ENCODE measurements at places on chromosomes 5 and 9.
A peak's percentile ranks its signal among the peaks of the same experiment; 100 is the strongest.

DNA sequence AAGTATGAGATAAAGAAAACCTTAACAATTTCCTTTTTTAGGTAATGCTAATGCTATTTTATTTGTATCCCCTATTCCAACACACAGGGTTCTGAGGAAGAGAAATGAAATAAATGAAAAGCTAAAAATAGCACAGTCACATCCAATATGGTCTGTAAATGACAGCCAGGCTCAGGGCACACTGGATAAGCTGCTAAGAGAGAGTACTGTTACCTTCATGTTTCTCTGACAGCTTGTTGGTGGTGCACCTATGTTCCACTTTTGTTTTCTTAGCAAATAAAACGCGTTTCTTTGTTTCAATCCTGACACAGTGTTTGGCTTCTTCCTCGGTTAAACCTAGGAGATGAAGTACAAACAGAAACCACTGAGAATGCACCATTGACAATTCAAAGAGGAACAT is 41.3 kb downstream of the C6 start:
- H3K4me3 ChIP-seq, result no peak overlapping the region
- H3K36me3 ChIP-seq, result no peaks in the 10 kb centered on the region
- H3K27me3 ChIP-seq, result no peaks in the 10 kb centered on the region
- no peak for DNase-seq
- no peak overlapping the region for H3K27ac ChIP-seq

GRCh38 chr5:80479713-80480112 is 8.2 kb upstream of the FAM151B start:
- DNase-seq, result no peak
- no peaks in the 10 kb centered on the region for H3K4me1 ChIP-seq
- H3K4me3 ChIP-seq, result no peak overlapping the region
- no peak overlapping the region for H3K27ac ChIP-seq

DNA sequence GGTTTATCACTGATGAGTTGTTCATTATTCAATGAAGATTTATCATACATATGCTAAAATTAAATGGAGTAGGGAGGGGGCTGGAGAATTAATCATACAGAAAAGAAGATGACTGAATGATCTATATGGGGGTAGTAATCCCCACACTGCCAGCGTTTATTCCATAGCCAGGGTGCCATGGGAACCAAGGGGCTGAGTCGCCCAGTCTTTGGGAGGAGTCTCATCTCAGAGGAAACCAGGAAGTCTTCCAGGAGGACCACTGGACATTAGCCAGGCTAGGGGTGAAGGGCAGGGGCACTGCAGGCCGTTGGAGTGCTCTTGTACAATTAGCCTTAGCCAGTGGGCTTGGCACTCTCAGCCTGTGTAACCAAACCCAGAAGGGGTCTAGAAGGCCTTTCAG is 226.5 kb downstream of the ARL15 start:
- DNase-seq, result no peak
- H3K36me3 ChIP-seq, result peaks cover 6% of the 10 kb centered on the region
- H3K27ac ChIP-seq, result no peak overlapping the region
- no peaks in the 10 kb centered on the region for H3K27me3 ChIP-seq
- H3K4me3 ChIP-seq, result no peak overlapping the region

DNA sequence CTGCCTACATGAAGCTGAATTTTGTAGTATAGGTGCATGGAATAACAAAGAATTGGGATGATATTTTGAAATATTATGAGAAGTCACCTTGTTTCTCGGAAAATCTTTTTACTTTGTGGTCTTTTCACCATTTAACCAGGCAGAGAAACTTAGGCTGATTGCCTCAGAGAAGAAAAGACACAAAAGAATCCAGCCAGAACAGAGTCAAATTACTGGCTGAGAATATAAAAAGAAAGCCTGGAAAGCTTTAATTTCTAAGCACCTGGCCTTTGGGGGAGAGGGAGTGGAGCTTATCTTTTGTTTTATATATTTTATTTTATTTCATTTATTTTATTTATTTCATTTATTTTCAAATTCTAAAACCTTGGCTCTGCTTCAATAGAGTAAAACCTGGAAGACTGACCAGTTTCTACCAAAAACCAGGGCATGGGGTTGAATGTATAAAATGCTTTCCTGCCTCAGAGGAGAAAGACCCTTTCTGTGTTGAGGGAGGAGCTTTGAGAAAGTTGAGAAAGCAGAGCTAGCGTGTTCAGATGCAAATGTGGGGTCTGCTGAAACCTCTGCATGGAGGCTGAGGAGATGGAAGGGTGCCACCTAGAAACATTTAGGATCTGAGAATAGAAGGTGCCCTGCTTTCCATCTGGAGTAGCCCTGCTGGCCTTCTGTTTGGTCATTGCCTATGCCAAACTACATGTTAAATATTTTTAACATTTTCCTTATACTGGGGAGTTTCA is 81.6 kb downstream of the NREP start:
- no peaks in the 10 kb centered on the region for H3K4me1 ChIP-seq
- no peak for DNase-seq
- no peak overlapping the region for H3K4me3 ChIP-seq
- peaks cover 5% of the 10 kb centered on the region for H3K27me3 ChIP-seq
- no peaks in the 10 kb centered on the region for H3K36me3 ChIP-seq

DNA sequence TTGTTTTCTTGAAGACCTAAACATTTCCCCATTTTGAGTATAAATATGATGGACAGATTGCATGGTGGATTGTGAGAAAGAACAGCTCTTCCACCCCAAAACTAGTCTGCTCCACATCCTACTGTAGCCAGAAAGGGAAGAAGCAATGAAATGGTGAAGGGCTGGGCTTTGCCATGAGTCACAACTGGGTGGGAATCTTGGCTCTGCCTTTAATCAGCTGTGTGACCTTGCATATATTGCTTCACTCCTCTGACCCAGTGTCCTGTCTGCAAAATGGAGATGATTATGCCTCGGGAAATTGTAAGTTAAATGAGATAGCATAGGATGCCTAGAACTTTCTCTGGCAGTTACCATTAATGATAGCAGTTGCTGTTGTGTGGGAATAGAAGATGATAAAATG is 101.9 kb downstream of the PDE8B start:
- H3K4me1 ChIP-seq, result no peaks in the 10 kb centered on the region
- H3K27me3 ChIP-seq, result no peaks in the 10 kb centered on the region
- no peak overlapping the region for H3K27ac ChIP-seq
- no peak overlapping the region for H3K4me3 ChIP-seq
- no peaks in the 10 kb centered on the region for H3K36me3 ChIP-seq

DNA sequence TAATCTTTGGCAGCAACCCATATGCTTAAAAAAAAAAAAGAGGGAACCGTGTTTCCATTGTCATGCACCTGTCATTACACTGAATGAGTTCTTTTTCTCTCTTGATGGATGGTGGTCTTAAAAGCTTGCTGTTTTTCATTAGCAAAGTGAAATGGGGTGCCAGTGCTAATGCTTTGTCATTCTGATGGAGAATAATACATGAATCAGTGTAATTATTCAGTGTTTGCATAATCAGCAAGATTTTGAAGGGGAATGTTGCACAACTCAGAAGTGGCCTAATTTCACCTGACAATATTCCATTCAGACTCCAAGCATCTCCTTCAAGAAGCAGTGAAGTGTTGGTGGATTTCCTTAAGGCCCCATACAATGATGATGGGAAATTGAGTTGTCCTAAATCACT is 38.1 kb downstream of the MAP1B start:
- no peak for DNase-seq
- no peak overlapping the region for H3K27ac ChIP-seq
- H3K27me3 ChIP-seq, result peaks cover 64% of the 10 kb centered on the region
- no peaks in the 10 kb centered on the region for H3K36me3 ChIP-seq
- H3K4me1 ChIP-seq, result peaks cover under 1% of the 10 kb centered on the region
- no peak overlapping the region for H3K4me3 ChIP-seq

DNA sequence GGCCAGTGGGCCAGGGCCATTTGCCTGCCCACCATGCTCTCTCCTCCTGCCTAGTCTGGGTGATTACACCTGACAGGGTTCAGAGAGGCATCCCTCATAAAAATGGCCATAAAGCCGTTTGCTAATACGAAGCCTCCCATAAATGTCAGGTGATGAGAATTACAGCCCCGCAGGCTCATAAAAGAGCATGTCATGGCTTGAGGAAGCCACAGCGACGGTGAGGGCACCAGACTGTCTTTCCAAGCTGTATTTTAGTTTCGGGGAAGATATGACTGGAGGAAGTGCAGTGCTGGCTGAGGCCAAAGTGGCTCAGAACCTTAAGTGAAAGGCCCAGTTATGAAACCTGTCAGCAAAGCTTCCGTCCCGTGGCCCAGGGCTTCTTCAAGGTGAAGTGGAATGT is 18.5 kb upstream of the TCERG1 start:
- DNase-seq, result no peak
- H3K27ac ChIP-seq, result no peak overlapping the region
- peaks cover 5% of the 10 kb centered on the region for H3K4me1 ChIP-seq
- H3K36me3 ChIP-seq, result no peaks in the 10 kb centered on the region

GRCh38 chr5:171924493-171925122 is 81.8 kb downstream of the FBXW11 start:
- peaks cover 12% of the 10 kb centered on the region for H3K36me3 ChIP-seq
- peaks cover 60% of the 10 kb centered on the region for H3K4me1 ChIP-seq
- H3K27me3 ChIP-seq, result no peaks in the 10 kb centered on the region
- no peak overlapping the region for H3K27ac ChIP-seq
- DNase-seq, result no peak
- no peak overlapping the region for H3K4me3 ChIP-seq

GRCh38 chr9:121307976-121308375 is 40.0 kb downstream of the GSN start:
- no peaks in the 10 kb centered on the region for H3K27me3 ChIP-seq
- no peaks in the 10 kb centered on the region for H3K4me1 ChIP-seq
- H3K4me3 ChIP-seq, result no peak overlapping the region
- DNase-seq, result no peak

- no peaks in the 10 kb centered on the region for H3K36me3 ChIP-seq
- H3K4me1 ChIP-seq, result no peaks in the 10 kb centered on the region
- no peaks in the 10 kb centered on the region for H3K27me3 ChIP-seq
- H3K27ac ChIP-seq, result no peak overlapping the region
- no peak overlapping the region for H3K4me3 ChIP-seq
Measured at GRCh38 chr5:75622564-75622963, 11.3 kb downstream of the ANKDD1B start.

- H3K27ac ChIP-seq, result peak overlapping the region; percentile 88
- no peak for DNase-seq
- H3K36me3 ChIP-seq, result peaks cover 95% of the 10 kb centered on the region
- H3K4me3 ChIP-seq, result no peak overlapping the region
- H3K4me1 ChIP-seq, result peaks cover 52% of the 10 kb centered on the region
Measured at GRCh38 chr5:157327771-157328170, 61.8 kb downstream of the CYFIP2 start.

GRCh38 chr9:136117291-136117915 is 1.3 kb downstream of the TMEM250 start:
- peak; percentile 56 for DNase-seq
- H3K4me1 ChIP-seq, result peaks cover 44% of the 10 kb centered on the region
- H3K36me3 ChIP-seq, result peaks cover 31% of the 10 kb centered on the region
- H3K27ac ChIP-seq, result peak overlapping the region; percentile 90
- H3K27me3 ChIP-seq, result no peaks in the 10 kb centered on the region

GRCh38 chr9:131776036-131776435 is 36.2 kb upstream of the RAPGEF1 start:
- peaks cover 47% of the 10 kb centered on the region for H3K27me3 ChIP-seq
- no peak for DNase-seq
- H3K4me3 ChIP-seq, result no peak overlapping the region
- no peak overlapping the region for H3K27ac ChIP-seq

- DNase-seq, result no peak
- H3K36me3 ChIP-seq, result peaks cover 60% of the 10 kb centered on the region
- H3K27me3 ChIP-seq, result no peaks in the 10 kb centered on the region
- H3K4me1 ChIP-seq, result no peaks in the 10 kb centered on the region
- H3K27ac ChIP-seq, result no peak overlapping the region
Measured at GRCh38 chr9:99966716-99967115, 60.3 kb downstream of the STX17 start.

- H3K27me3 ChIP-seq, result no peaks in the 10 kb centered on the region
- peaks cover 56% of the 10 kb centered on the region for H3K36me3 ChIP-seq
- no peak for DNase-seq
- H3K4me1 ChIP-seq, result peaks cover 43% of the 10 kb centered on the region
- H3K27ac ChIP-seq, result no peak overlapping the region
Measured at GRCh38 chr5:142132916-142133315, 24.3 kb downstream of the NDFIP1 start.

- no peaks in the 10 kb centered on the region for H3K36me3 ChIP-seq
- H3K4me1 ChIP-seq, result no peaks in the 10 kb centered on the region
- H3K27ac ChIP-seq, result no peak overlapping the region
- H3K4me3 ChIP-seq, result no peak overlapping the region
- peaks cover 45% of the 10 kb centered on the region for H3K27me3 ChIP-seq
Measured at GRCh38 chr5:178740921-178741320, 10.5 kb upstream of the ZNF354A start.

DNA sequence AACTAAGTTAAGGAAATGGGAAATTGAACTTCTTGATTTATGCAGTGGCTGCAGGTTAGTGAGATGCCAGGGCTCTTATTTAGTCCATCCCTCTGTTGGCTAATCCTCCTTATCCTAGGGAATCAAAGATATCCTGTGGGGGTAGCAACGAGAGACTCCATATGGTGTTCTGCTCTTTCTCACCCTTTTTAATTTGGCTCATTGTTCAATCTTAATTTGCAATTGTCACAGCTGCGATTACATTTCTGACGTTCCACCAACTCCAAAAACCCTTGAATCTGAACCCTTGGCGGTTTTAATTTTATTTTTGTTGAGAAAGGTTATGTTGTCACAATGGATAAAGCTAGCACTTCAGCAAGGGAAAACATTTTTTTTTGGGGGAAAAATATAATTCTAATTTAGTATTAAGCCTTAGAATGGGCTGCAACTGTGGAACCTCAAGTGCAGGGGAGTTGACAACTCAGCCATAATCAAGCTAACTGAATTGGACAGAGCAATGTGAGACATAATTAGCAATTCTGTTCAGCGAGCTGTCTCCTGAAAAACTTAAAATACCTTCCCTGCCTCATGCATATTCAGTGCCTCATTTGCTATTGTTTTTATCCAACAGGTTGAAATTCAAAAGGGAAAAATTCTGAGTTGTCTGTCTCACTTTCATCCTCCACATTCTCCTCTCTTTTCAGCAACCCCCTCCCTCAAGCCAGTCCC is 91.3 kb downstream of the MAT2B start:
- DNase-seq, result no peak
- peaks cover 42% of the 10 kb centered on the region for H3K27me3 ChIP-seq
- no peak overlapping the region for H3K27ac ChIP-seq
- no peaks in the 10 kb centered on the region for H3K36me3 ChIP-seq

DNA sequence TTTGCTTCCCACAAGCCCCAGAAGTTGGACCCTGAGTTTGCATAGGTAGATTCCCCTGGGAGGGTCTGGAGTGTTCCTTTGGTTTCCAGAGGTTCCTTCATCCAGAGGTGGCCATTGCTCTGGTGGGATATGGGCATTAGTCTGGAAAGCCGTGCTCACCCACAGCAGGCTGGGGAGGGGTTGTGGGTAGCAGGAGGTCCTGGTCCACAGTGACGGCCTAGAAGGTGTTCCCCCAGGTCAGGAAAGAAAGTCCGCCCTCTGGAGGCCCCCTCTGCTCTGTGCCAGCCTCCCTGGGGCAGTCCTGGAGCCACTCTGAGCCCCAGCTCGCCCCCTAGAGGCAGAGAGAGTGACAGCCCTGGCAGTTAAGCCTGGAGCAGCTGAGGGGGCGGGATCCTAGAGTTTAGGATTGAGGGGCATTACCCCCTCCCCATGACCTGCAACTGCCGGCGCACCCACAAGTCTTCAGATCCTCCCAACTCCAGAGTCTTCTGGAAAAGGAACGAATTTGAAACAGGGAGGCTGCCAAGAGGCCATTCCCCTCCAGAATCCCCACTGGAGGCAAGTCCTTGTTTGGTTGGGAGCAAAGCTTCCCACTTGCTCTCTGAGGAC is 36.8 kb downstream of the NDST1 start:
- peak; percentile 72 for DNase-seq
- no peaks in the 10 kb centered on the region for H3K36me3 ChIP-seq
- no peak overlapping the region for H3K4me3 ChIP-seq
- no peak overlapping the region for H3K27ac ChIP-seq
- no peaks in the 10 kb centered on the region for H3K4me1 ChIP-seq

All from activated T-cell treated with anti-CD3 and anti-CD28 coated beads, Interleukin-2, amount 50 U/mL, for 24 hours (primary cell).